ENCODE measurements at places on chromosomes 6 and 20.
A peak's percentile ranks its signal among the peaks of the same experiment; 100 is the strongest.

GRCh38 chr6:126437205-126437604 is 97.3 kb downstream of the CENPW start:
- DNase-seq, result no peak

GRCh38 chr6:144555066-144555465 is 269.9 kb downstream of the UTRN start:
- DNase-seq, result no peak

- DNase-seq, result peak; percentile 57
Observed at GRCh38 chr6:44002593-44003344, 124.5 kb downstream of the MRPL14 start.

DNA sequence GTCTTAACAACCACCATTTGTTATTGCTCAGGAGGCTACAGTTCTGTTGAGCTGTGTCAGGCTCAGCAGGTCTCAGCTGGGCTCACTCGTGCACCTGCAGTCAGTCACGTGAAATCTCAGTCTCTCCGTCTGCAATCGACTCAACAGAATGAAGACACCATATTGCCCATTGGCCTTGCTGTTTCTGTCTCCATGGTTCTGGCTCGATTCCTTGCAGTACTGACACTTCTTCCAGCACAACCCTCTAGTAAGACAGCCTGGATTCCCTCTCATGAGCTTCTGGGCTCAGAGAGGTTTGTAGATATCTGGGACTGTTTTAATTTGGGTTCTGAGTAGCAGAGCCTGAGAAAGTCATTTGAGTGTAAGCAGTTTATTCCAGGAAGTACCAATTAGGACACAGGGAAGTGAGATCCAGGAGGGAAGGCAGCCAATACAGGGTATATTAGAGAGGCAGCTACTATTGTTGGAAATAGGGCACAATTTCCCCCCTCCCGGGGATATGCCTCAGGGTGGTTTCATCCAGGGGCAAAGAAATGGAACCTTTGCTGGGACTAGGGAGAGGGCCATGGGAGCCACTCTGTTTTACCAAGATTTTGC is 87.4 kb upstream of the RALGAPA2 start:
- DNase-seq, result no peak

GRCh38 chr6:166586424-166587156 is at the start of gene RAMACL:
Gene RAMACL, minus strand, starts transcription at chr6:166586678. Its CDS starts 201 bp downstream, at chr6:166586477.
- peak; percentile 31 for DNase-seq

DNA sequence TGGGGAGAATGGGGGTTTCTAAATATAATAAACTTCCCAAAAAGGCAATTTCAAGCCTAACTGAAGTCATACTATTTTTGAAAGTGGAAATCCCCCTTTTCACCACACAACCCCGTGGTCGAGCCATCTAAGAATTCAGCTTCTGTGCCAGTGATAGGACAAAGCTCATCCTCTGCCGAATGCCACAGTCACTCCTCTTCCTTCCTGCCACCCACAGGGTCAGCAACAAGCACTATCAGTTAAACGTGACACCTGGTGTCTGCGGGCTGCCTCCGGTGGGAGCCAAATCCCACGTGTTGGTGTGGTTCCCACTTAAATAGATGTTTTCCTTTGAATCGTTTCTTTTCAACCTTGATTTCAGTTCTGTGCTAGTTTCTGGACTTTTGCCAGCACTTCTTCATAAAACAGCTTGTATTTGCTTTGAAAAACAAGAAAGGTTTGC is 60.7 kb downstream of the TNFAIP3 start:
- peak; percentile 1 for DNase-seq

GRCh38 chr6:104711371-104711770 is 148.3 kb downstream of the HACE1 start:
- no peak for DNase-seq

DNA sequence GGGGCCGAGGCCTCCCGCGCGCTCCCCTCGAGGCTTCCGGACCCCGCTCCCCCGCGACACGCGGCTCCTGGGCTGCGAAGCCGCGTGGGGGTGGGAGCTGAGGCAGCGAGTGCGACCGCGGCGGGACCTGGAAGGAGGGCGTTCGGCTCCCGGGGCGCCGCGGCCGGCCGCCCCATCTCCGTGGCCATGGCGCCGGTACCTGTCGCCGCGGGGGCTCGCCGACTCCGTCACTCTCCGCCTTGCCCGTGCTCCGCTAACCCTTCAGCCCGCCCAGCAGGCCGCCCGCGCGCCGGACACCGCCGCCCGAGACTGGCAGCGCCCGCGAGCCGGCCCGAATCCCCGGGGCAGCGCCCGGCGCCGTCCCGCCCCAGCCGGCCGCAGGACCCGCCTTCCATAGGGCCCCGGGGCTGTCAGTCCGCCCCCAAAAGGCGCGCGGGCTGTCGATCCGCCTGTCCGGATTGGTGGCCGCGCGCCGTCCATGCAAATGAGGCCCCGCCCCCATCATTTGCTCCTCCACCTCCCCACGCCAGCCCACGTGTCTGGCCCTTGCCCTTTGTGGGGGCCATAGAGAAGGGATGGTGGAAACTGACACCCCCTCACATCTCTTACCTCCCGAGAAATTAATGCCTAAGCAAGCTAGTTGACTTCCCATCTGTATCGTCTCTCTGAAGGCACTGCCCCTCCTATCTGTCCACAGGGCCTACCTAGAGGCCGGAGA is at the start of gene FKBP5:
FKBP5 (minus strand) TSS at position 311 of the 718 bp plus-strand sequence. CDS start 46,091 bp downstream, outside the sequence.
- DNase-seq, result peak; percentile 86

DNA sequence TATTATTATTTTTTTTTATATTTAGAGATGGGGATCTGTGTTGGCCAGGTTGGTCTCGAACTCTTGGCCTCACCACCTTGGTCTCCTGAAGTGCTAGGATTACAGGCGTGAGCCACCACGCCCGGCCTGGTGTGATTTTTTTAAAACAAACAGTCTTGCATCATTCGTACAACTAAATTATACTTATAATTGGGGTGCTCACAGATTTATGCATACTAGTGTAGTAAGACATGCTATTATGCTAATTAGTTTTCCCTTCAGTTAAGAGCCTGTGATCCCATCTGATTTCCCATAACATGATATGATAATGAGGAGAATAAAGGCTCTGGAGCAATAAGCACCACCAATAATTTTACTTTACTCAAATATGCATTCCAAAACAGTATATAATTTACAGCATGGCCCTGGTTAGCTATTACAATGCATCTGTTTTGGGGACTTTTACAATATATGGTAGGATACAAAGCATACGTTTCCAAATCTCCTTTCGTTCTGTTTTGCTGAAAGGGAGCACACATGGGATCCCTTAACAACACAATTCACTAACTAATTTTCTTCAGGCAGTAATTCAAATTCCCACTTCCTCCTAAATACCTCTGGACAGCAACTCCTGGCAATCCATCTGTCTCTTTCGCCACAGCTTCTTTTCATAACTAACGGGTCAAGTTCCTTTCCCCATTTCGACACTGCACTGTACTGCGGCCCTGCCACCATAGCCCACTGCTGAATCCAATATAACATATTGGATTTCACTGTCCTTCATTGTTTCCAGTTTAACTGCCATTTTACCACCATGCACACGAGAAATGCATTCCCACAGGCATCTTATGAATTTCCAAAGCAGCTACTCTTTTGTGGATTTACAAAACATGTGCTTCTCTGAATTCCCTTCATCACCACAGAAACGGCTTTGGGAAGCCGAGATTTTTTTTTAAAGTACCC is 1.7 kb downstream of the NUDT3 start:
- peak; percentile 20 for DNase-seq

DNA sequence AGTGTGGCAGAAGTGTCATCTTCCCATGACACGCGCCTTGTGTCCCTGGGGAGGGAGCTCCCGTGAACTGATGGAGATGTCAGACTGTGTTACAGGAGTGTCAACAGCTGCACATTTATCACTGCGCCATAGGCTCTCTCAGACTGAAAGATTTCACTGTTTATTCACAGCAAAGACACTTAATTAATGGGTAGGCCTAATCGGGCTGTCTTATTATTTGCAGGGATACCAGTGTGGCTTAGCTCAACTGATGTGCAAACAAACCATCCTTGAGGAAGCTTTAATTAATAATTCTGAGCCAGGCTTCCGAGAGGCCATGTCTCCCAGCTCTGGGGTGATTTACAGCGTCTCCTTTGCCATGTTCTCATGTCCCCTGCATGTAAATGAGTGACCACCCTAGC is 771.0 kb downstream of the QKI start:
- DNase-seq, result peak; percentile 92

DNA sequence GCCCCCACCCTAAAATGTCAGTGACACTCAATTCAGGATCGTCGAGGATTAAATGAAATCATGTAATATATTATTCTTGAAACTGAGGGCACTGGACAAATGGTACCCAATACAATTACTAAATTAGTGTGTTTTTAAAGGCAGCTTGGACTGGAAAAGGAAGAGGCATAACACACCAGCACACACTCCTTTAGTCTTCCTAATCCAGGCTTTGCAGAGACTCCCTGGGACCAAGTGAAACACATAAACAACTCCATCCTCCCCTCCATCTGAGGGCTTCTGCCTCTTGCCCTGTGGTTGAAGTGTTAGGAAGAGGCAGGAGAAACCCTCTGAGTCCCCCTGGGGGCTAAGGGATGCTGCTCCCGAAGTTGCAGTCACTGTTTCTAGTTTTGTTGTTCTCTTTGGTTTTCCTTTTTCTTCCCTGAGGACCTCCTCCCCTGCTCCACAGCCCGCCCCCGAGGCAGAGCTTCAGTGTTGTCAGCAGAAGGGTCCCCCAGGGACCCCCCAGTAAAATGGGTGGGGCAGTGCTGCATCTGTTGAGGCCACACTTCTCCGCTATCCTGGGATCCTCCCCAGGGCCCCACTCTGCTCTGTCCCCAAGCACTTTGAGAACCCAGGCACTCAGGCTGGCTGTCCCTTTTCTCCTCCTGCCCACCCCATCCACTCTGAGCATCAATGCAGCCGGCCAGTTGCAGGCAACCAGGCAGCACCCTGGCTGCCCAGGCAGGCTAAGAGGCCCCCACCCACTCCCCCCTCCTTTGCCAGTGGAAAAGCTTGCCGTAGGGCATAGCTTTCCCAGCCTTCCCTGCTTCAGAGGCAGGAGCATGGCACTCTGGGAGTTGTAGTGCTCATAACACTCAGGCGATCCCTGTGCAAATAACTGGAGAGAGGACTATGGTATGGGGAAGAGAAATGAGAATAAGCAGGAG is 5.9 kb downstream of the TMEM63B start:
- peak; percentile 57 for DNase-seq

GRCh38 chr6:44505751-44506150 is 118.2 kb downstream of the CDC5L start:
- no peak for DNase-seq

DNA sequence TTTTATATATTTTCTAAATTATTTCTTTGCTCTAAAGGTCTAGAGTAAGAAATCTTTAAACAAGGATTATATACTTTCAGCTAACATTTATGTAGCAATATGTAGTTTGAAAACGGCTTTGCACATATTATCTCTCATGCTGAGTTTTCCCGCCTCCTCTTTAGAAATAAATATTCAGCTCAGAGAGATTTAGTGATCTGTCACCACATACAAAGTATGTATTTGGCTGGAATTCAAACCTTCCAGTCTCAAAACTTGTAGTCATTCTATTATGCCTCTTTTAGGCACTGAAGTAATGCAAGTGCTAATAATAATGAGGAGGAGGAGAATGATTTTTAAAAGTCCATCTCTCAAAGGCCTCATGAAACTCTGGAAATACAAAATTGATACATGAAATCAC is 525.0 kb downstream of the GRIK2 start:
- no peak for DNase-seq

GRCh38 chr6:40550202-40551101 is 36.7 kb downstream of the LRFN2 start:
- DNase-seq, result peak; percentile 45

DNA sequence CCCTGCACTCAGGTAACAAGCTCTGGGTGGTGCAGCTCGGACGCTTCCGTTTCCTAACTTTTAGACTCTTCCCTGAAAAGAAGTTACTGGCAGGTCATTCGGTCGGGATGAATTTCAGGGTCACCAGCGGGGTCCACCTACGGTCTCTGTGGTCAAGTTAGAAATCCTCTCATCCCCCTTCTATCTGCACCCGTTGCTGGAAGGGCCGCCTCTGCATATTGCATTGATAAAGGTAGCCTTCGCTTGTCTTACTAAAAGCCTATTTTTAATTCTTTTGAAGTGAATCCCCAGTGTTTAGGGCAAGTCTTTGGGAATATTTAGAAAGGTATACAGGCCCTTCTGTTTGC is 47.3 kb downstream of the LRRN4 start:
- DNase-seq, result no peak

DNA sequence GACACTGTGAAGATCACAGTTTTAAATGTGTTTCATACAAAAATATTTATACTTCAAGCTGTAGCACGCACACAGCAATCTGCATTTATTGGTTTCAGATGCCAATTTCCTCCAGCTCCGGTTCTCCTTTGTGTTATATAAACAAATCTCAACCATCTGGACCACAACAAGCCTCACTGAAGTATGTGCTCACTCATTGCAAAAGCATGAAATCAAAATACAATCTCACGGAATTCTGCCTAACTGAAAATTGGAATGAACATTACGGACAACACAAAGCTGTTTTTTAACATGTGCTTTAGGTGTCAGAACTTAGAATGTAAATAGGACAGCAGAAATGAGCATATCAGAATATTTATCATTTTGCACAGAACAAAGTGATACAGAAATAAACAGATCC is 38.0 kb downstream of the RCAN2 start:
- no peak for DNase-seq

GRCh38 chr6:39931607-39932006 is 2.7 kb downstream of the MOCS1 start:
- no peak for DNase-seq

DNA sequence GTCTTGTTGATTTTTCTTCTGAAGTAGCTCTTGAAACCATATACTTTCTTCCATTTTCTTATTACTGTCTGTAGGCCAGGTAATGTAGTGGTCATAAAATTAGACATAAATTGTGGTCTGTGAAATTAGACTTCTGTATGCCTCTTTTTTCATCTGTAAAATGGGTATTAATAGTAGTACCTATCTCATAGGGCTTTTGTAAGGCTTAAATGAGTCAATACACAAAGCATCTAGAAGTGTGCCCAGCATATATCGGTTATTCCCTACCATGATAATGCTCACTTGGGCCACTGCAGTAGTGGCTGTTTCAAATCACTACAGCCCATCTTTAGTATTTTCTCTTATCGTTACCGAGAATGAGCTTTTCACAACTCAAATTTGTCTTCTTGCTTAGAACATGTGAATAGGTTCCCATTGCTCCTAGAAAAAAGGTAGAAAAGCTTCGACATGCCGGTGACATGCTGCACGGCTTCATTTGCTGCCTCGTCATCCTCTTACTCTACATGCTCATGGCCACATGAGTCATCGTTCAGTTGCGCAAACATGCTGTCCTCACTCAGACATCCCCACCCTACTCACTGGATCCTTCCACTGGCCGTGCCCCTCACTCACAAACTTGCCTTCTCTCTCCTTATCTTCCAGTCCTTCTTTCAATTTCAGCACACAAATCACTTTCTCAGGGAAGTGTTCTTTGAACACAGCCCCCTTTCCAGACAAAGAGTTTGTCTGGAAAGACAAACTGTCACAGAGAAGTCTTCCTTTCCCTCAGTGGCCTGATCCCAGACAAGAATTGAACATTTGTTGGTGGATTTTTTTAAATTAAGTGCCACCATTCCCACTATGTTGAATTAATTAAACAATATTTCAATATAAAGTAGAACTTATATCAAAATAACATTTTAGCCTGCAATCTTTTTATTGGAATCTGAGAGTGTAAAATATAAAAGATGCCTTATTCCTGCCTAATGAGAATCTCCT is 32.2 kb upstream of the ERVFRD-1 start:
- no peak for DNase-seq
